ENCODE measurements at places on chromosomes 5 and 9.

DNA sequence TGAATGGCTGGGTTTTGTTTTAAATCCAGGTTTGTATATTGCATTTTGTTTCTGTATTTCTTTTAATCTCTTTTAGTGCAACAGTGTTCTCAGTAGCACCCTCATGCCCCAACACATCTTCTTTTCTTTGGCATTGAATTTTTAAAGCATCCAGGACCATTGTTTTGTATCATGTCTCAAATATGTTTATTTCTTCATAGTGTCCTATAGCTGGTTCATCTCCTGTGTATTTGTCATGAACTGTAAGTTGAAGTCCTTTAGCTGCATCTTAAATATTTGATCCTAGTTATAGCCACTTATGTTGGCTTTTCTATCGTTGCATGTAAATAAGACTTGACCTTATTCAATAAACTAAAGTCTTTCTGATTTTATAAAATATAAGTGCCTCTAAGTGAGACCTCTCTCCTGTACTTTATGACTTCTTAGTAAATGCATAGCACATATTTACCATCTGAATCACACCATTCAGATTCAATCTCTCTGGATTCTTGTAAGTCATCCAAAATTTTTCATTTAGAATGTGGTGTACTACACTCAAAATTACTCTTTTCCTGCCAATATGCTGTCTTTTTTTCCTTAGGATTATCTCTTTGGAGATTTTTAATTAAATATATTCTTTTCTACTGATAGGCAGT is 21.0 kb upstream of the ERCC6L2 start:
- DNase-seq: no peak

DNA sequence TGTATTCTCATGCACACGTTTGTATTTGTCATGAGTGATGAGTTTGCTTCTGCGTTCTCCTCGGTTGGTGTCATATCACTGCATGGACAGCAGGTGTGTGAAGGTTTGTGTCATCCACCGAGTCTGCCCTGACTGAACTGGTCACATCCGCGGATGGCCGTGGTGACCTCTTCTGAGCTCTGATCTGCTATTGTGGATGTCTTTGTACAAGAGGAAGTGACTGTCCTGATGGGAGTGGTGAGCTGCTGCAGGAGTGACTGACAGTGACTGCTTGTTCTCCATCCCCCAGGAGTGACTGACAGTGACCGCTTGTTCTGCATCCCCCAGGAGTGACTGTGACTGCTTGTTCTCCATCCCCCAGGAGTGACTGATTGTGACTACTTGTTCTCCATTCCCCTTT is 69.9 kb downstream of the EHMT1 start:
- DNase-seq: no peak

GRCh38 chr9:123406691-123407216 is 50.8 kb downstream of the CRB2 start:
- no peak for DNase-seq

DNA sequence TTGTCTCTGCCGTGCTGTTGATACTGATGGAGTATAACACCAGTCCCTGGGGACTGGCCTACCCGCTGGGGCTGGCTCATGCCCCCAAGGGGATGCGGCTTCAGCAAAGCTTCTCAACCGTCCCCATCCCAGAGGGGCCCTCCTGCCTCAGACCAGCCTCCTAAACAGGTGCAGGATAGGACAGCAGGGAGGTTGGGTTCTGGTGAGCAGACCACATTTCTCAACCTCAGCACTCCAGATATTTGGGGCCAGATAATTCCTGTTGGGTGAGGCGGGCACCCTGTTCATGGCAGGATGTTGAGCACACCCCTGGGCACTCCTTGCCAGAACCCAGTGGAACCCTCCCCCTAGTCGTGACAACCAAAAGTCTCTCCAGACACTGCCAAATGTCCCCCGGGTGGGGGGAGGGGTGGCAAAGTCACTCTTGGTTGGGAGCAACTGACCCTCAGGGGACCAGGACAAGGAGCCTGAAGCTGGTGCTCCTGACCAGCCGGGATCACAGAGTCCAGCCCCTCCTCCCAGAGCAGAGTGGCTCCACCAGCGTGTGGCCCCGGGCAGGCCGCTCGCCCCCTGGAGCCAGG is 107.8 kb downstream of the ZNF354C start:
- no peak for DNase-seq

DNA sequence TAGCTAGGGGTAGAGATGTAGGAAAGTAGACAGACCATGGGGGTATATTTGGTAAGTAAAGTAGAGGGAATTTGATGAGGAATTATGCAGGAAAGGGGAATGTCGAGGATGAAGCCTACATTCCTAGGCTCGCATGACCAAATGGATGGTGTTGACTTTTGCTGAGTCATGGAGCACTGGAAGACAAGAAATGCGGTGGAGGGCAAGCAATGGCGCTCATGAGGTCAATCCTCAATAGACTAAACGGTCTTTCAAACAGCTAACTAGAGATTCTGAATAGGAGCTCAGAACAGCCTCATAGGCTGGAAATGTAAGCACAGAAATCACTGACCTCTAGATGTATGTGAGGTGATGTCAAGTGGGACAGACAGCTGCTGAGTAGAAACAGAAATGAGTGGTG is 50.7 kb upstream of the FST start:
- DNase-seq: no peak

- DNase-seq: no peak
These were observed 3.2 kb downstream of the POU4F3 start for GRCh38 chr5:146341854-146342253.

GRCh38 chr9:72554221-72554641 is 32.8 kb downstream of the TMC1 start:
- DNase-seq: no peak

Measured in T-cell (primary cell).